Peyer's patch (tissue), 4 donors: ENCODE measurements at places on chromosomes 6 and 20. TPM values are rescaled to one million over a fixed set of nuclear protein-coding genes. Genes with fewer than 3 reads are reported as not detected.
A peak's percentile ranks its signal among the peaks of the same experiment; 100 is the strongest.

PHACTR3 gene
- 17.4 TPM for total RNA-seq

MYBL2 gene
- 1.5 TPM for total RNA-seq

ULBP2 gene
- not detected for total RNA-seq

MAP3K7 gene
- 26.9 TPM for total RNA-seq

SNX21 gene
- 94.9 TPM for total RNA-seq

POPDC3 gene
- not detected for total RNA-seq

ZSWIM3 gene
- 9.1 TPM for total RNA-seq

C6orf58 gene
- total RNA-seq = not detected

TBC1D32 gene
- 16.5 TPM for total RNA-seq

SLC22A16 gene
- not detected for total RNA-seq

IL17A gene
- not detected for total RNA-seq

DNA sequence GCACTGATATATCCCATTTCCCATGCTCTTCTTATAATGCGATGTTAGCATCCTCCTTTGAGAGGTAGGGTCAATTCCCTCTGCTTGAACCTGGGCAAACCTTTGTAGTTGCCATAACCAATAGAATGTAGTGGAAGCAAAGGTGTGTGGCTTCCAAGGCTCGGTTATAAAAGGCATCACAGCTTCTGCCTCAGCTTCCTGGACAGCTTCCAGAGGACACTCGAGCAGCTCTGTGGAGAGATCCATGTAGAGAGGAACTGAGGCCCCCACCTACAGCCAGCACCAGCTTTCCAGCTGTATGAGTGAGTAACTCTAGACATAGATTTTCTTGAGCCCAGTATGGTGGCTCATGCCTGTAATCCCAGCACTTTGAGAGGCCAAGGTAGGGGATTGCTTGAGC lies 36.7 kb downstream of the FGD2 start:
- no peak overlapping the region for H3K4me3 ChIP-seq
- no peaks in the 10 kb centered on the region for H3K27me3 ChIP-seq
- H3K4me1 ChIP-seq = no peaks in the 10 kb centered on the region
- H3K36me3 ChIP-seq = no peaks in the 10 kb centered on the region

- DNase-seq = peak; percentile 70
- H3K27me3 ChIP-seq = no peaks in the 10 kb centered on the region
- H3K36me3 ChIP-seq = no peaks in the 10 kb centered on the region
- peaks cover 8% of the 10 kb centered on the region for H3K4me1 ChIP-seq
Observed at GRCh38 chr6:151240036-151240685, 394 bp downstream of the AKAP12 start.

DNA sequence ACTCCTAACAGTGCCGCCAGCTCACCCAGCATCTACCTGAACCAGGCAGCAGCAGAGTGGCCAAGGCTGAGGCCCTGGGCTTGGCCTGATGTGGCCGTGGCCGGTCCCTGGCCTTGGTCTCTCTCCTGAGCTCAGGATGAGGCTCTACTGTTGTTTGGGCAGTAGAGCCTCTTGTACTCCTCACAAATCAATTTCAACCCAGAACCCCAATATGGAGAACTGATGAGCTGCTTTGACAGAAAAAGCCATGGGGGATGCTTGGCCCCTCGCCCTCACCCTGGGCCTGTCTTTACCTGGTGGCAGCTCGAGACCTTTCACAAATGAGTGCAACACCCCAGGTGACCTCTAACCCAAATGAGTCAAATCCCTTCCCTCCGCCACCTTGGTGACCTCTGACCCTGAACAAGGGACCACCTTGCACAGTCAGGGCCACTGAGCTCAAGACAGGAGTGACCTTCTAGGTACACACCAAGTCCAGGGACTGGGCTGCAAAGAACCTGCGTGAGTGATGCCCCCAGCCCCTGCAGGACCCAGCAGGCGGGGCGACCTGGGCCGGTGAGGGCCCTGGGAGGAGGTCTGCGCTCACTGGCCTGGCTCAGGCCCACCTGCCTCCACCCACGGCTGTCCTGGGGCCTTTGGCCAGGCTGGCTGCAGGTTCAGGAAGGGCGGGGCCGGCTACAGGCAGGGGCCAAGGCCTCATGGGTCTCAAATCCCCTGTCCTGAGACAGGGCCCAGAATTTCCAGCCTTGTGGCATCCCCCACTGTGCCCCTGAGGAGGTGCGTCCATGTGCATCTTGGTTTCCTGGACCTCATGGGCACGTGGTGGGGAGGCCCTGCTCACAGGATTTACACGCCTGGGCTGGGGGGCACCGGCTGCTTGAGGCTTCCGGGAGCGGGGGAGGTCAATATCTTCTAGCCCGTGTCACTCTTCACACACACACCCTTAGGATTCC lies 30.2 kb downstream of the PSMG4 start:
- H3K4me1 ChIP-seq = no peaks in the 10 kb centered on the region
- H3K27ac ChIP-seq = no peak overlapping the region
- peaks cover 69% of the 10 kb centered on the region for H3K36me3 ChIP-seq
- no peaks in the 10 kb centered on the region for H3K27me3 ChIP-seq

DNA sequence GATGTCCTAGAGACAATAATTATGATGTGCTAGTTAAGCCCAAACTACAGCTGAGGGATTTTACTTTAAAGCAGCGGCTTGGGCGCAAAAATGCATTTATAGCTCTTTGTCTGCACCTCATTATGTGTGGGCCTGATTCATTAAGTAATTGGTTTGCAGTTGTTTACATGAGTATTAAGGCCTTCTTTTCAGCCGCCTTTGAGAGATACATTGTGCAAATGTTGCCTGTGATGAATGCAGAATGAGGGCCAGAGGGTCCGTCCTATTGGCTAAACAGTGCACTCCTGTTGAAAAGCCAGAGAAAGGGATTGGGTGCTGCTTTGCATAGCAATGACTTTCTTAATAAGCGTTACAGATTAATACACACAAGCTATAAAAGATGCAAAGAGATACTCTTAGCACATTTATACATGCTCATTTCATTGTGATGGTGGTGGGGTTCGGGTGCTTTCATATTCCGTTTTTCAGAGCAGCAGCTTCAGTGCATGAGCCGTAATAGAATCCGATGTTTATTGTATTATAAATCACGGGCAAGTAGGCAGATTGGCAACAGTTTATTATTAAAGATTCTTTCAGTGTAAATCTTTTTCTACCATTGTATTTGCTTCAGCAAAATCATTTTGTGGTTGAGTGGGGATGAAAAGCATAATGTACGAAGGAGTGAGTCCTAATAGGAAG lies 68.2 kb upstream of the XRN2 start:
- H3K36me3 ChIP-seq = no peaks in the 10 kb centered on the region
- H3K4me3 ChIP-seq = no peak overlapping the region
- H3K4me1 ChIP-seq = no peaks in the 10 kb centered on the region
- no peak overlapping the region for H3K27ac ChIP-seq
- no peak for DNase-seq
- H3K27me3 ChIP-seq = no peaks in the 10 kb centered on the region

GRCh38 chr20:16346956-16347355 lies 226.3 kb downstream of the KIF16B start:
- H3K36me3 ChIP-seq = peaks cover 5% of the 10 kb centered on the region
- no peaks in the 10 kb centered on the region for H3K27me3 ChIP-seq
- no peaks in the 10 kb centered on the region for H3K4me1 ChIP-seq
- H3K27ac ChIP-seq = no peak overlapping the region
- no peak for DNase-seq

- H3K27ac ChIP-seq = no peak overlapping the region
- DNase-seq = no peak
- H3K4me3 ChIP-seq = no peak overlapping the region
- no peaks in the 10 kb centered on the region for H3K4me1 ChIP-seq
- H3K36me3 ChIP-seq = no peaks in the 10 kb centered on the region
- no peaks in the 10 kb centered on the region for H3K27me3 ChIP-seq
Observed at GRCh38 chr6:166659581-166659980, 32.5 kb upstream of the RPS6KA2 start.

DNA sequence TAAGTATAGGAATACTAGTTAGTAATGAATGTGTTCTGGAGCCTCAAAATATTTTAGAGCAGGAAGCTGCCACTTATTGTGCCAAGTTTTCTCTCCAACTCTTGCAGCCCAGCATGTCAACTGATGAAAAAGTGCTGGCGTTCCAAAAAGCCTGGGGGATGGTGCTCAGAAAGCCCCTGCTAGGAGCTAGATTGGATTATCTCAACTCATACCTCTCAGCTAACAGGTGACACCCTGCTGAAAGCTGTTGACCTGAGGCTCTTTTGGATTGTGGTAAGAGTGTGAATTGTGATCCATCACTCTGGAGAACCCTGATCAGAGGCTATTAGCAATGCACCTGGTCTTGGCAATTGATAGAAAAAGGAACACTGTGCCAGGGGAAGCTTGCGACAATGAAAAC lies 580.4 kb downstream of the EYS start:
- H3K4me1 ChIP-seq = no peaks in the 10 kb centered on the region
- H3K27me3 ChIP-seq = no peaks in the 10 kb centered on the region
- H3K27ac ChIP-seq = no peak overlapping the region
- H3K36me3 ChIP-seq = no peaks in the 10 kb centered on the region
- no peak for DNase-seq

GRCh38 chr6:122622479-122622878 lies 12.3 kb downstream of the PKIB start:
- no peaks in the 10 kb centered on the region for H3K4me1 ChIP-seq
- DNase-seq = no peak
- no peaks in the 10 kb centered on the region for H3K36me3 ChIP-seq
- H3K4me3 ChIP-seq = no peak overlapping the region
- H3K27me3 ChIP-seq = no peaks in the 10 kb centered on the region
- no peak overlapping the region for H3K27ac ChIP-seq
